ENCODE measurements at places on chromosomes 11 and 22.

GRCh38 chr22:39907047-39907446 is 6.2 kb downstream of the GRAP2 start:
- DNase-seq: no peak

DNA sequence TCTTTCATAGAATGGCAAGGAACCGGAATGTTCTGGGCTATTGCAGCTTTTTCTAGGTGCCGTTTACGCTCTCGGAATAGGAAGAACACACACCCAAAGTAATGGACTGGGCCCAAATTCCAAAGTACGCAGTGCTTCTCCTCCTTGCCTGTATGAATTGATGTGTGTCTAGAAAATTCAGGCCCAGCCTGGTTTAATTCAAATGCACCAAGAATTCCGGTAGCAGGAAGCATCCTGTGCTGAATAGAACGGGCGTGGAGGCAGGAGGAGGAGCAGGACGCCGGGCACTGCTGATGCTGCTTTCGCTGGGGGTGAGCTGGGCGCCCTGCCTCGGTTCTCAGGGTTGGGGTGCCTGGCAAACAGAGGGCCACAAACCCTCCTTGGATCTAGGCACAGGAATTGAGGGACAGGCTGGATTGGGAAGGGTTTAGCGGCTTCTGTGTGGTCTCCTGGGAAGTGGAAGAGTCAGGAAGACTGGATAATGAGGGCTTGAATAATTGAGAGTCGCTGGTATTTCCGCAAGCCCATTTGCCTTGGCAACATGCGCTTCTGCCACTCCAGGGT is 2.0 kb downstream of the PARVB start:
- DNase-seq: no peak

- DNase-seq: no peak
Measured at GRCh38 chr11:111379602-111380136, 594 bp upstream of the POU2AF1 start.

DNA sequence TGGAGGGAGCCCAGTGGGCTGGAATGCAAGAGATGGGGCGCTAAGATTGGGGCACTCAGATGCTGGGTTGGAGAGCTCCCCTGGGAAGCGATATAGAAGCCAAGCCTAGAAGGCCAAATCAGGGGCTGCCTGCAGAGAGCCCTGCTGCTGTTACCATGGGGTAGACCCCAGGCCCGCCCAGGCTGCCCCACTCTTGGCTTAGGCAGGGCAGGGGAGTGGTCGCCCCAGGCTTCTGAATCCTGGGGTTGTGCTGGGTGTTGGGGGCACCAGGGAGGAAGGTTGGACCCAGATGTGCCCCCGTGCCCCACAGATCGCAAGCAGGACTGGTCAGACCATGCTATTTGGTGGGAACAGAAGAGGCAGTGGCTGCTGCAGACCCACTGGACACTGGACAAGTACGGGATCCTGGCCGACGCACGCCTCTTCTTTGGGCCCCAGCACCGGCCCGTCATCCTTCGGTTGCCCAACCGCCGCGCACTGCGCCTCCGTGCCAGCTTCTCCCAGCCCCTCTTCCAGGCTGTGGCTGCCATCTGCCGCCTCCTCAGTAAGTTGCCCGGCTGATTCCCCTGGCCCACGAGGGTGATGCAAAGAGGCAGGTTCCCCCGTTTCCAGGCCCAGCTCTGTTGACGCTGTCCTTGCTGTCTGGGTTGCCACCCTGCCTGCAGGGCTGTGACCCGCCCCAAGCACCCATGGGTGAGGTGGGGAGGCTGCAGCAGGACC is 3.9 kb downstream of the FERMT3 start:
- DNase-seq: no peak

- no peak for DNase-seq
Measured at GRCh38 chr22:44537467-44537866, 39.4 kb upstream of the RTL6 start.

- no peak for DNase-seq
Measured at GRCh38 chr22:39997939-39998726, 3.4 kb downstream of the FAM83F start.

Data from activated CD4-positive, alpha-beta T cell treated with anti-CD3 and anti-CD28 coated beads for 1 hour (primary cell).